Vagina (tissue), 2 donors: ENCODE measurements at places on chromosomes 12 and 14. TPM values are rescaled to one million over a fixed set of nuclear protein-coding genes. Genes with fewer than 3 reads are reported as not detected.

- no peaks in the 10 kb centered on the region for H3K36me3 ChIP-seq
- no peak overlapping the region for H3K27ac ChIP-seq
- no peak for DNase-seq
These were observed 178.6 kb upstream of the EEA1 start for GRCh38 chr12:93107514-93108312.

DNA sequence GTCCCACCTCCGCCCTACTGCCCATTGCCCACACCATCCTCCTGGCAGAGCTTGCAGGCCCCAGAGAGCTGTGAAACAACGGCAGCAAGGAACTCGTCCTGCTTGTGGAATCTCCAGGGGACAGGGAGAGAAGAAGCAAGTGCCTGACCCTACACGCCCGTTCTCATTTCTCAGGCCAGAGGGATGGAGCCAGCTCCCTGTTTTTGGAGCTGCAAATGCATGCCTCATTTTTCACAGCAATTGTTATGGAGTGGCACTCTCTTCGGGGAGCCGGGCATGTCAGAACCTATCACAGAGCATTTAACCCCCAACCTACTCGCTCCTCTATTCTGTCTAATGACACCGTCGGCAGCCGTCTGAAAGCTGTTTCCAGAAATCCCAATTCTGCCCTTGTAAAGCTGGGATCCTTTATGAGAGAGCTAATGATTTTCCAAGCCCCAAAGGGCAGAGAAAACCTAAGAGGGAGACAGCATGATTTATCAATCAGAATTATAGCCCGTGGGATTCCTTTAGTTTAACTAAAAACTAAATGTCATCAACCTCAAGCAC, 222.3 kb upstream of the NOS1 start:
- H3K4me3 ChIP-seq: no peak overlapping the region
- no peak for DNase-seq
- H3K27ac ChIP-seq: no peak overlapping the region
- H3K27me3 ChIP-seq: no peaks in the 10 kb centered on the region
- no peaks in the 10 kb centered on the region for H3K36me3 ChIP-seq

GRCh38 chr12:92068459-92068858, 77.2 kb downstream of the BTG1 start:
- no peaks in the 10 kb centered on the region for H3K36me3 ChIP-seq
- peaks cover 30% of the 10 kb centered on the region for H3K4me1 ChIP-seq
- H3K27me3 ChIP-seq: no peaks in the 10 kb centered on the region
- H3K27ac ChIP-seq: no peak overlapping the region
- DNase-seq: no peak
- H3K4me3 ChIP-seq: no peak overlapping the region

GRCh38 chr12:110639336-110640141, 25.6 kb downstream of the TCTN1 start:
- H3K4me3 ChIP-seq: no peak overlapping the region
- no peaks in the 10 kb centered on the region for H3K27me3 ChIP-seq
- peaks cover 2% of the 10 kb centered on the region for H3K36me3 ChIP-seq
- H3K4me1 ChIP-seq: no peaks in the 10 kb centered on the region
- H3K27ac ChIP-seq: no peak overlapping the region
- DNase-seq: no peak

DNA sequence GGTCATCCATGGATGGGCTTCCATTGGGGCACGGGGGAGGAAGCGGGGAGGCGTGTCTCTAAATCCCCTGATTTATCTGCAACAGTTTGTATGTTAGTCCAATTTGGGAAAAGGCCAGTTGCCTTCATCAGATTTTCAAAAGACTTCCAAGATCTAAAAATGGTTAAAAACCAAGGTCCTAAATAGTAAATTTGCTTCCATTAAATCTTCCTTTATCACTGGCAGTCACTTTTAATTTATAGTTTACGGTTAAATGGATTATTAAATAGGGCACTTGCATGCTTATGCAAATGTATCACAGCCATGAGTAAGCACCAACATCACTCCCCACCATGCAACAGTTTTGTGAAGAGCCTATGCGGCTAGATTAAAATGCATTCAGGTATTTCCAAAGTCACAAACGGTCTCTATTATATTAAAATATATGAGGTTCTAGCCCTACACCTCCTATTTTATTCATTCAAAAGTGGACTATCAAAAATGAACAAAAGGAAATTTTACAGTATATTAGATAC, 108.2 kb upstream of the GPHB5 start:
- no peaks in the 10 kb centered on the region for H3K4me1 ChIP-seq
- no peaks in the 10 kb centered on the region for H3K27me3 ChIP-seq
- H3K4me3 ChIP-seq: no peak overlapping the region
- no peak overlapping the region for H3K27ac ChIP-seq
- no peaks in the 10 kb centered on the region for H3K36me3 ChIP-seq
- DNase-seq: no peak

TAS2R46 gene
- 2.0 TPM for total RNA-seq

CMA1 gene
- total RNA-seq: not detected

CISTR gene
- not detected for total RNA-seq
